Mesenteric fat pad (tissue), 1 donor: ENCODE measurements at places on chromosomes 1 and 21.

DNA sequence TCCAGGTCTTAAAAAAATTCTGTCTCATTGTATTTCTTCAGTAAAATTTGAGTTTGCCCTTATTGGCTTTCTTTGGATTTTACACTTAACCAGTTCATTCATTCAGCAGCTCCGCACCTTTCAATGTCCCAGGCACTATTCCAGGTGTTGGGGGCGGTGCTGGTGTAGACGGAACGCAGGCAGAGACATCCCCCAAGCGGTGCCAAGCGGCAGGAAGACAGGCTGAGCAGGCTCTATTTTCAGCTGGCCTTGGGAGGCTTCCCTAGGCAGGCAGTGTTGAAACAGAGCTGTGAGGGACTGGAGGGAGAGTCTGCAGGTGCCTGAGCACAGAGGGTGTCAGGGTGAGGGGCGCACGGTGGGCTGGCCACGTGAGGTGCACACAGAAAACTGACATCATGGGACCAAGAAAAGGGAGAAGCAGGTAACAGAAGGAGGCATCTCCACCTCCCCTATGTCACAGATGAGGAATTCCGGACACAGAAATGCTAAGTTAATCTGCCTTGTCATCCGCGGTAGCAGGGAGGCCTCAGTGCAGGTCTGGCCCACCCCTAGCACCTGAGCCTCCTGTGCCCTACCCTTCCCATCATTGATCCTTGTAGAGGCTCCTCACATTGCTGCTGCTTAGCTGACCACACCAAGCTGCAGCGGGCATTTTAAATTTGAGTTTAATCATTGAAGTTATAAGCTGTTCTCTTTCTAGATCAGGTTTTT lies 40.8 kb downstream of the SLC37A1 start:
- peak; percentile 73 for DNase-seq

- no peak for DNase-seq
These were observed 1.8 kb downstream of the SHC1 start for GRCh38 chr1:154968731-154969130.

GRCh38 chr1:5638582-5638981 lies 353.6 kb downstream of the NPHP4 start:
- no peak for DNase-seq

GRCh38 chr1:91585982-91586381 lies 85.3 kb downstream of the CDC7 start:
- no peak for DNase-seq

GRCh38 chr1:213070406-213070805 lies 19.4 kb downstream of the RPS6KC1 start:
- DNase-seq, result no peak
